GM03348 (cell line): ENCODE measurements at places on chromosomes 3 and 15.

GRCh38 chr15:70033529-70034140 is 64.1 kb downstream of the TLE3 start:
- DNase-seq, result peak; percentile 83

DNA sequence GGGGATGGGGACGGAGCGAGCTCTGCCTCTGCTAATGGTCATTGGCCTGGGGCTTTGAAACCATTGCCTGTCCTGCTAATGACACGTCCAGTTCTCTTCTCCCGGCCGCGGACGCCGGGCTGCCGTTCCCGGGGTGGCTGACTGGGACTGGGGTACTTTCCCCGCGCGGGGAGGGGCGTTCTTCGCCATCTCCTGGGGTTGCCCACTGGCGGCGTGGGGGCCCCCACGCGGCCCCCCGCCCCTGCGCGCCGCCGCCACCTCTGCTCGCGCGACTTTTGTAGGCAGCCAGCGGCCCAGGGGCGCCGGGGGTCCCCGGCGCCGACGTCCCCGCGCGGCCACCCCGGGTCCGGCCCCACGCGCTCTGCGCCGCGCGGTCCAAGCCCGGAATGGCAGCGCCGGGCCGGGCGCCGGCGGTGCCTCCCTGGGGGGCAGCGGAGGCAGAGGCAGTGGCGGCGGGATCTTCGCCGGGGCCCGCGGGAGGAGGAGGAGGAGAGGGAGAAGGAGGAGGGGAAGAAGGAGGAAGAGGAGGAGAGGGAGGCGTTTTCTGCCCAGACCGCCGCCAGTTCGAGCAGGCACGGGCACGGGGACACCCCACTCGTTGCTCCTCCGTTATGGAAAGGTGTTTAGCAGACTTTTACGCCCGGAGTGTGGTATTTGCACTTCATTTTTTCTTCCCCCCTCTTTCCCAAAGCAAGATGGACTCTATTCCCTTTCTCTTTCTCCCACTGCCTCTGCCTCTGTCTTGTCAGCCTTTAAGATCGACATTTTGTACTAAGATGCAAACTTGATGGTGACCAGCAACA is 2.3 kb downstream of the BBX start:
- peak; percentile 74 for DNase-seq

- no peak for DNase-seq
Measured at GRCh38 chr3:114405202-114405990, 111.6 kb downstream of the TIGIT start.

DNA sequence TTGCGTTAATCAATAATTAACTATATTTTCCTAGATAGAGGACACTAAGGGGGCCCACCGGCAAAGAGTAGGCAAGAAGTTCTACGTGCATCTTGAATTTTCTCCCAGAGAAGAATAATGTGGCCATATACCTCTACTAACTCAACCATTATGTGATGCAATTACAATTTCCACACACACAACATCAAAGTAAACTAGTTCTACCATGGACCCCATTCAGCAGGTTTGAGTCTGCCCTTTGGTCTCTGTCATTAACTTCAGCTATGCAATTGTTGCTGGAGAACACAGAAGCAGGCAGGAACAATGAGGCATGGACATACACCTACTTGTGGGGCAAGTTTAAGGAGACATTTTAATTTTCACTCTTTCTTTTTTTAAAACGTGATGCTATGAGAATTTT is 705.9 kb downstream of the PDCD6IP start:
- no peak for DNase-seq

DNA sequence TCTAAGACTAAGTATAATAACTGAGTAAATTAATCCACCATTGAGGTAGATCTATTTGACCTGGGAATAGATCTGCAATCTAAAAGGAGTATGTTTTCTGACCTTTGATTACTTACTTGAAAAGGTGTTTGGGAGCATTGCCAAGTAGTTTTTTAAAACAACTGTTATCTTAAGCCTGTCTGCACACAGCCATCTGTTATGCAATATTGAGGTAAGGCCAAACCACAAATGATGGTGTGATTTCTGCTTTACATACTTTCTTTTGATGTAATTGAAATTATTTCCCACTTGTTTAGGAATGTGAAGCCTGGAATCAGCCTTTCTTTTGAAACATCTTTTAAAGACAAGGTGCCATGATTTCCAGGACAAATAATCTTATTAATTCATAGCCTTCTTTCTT is 274.0 kb downstream of the BBX start:
- DNase-seq, result peak; percentile 51

- no peak for DNase-seq
Measured at GRCh38 chr15:85426481-85426880, 46.1 kb downstream of the AKAP13 start.

DNA sequence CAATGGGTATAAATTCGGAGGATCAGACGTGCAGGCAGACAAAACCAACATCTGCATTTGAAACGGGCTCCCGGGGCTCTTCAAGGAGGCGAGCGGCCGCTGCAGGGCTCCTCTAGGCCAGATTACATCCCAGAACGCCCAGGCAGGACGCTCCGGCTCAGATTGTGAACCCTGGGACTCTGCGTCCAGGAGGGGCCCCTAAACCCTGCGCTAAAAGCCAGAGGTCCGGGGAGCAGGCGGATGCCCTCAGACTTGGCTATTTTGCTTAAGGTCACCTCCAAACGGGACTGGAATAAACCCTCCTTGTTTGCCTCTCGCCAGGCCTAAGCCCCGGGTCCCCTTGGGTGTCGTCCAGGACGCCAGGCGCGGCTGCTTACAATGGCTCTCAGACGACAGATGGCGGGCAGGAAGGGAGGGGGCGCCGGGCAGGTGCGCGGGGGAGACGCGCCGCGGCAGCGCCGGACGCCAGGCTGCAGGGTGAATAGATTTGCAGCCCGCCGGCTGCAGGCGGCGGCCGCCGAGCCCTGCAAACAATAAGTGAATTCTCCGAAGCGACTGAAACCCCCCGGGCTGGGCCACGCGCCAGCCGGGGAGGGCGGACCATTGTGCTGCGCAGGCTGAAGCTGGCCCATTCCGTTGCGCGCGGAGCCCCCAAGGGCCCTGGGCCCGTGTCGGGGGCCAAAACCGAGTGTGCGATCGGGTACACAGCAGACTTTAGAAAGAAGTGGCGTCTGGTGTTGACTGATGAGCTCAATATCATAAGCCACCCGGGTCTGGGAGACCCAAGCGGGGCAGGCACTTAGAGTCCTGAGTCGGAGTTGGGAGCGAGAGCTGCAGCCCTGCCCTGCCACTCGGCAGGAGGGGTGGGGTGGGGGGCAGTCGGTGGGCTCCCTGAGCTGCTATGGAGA is 32.3 kb upstream of the AMOTL2 start:
- peak; percentile 37 for DNase-seq

DNA sequence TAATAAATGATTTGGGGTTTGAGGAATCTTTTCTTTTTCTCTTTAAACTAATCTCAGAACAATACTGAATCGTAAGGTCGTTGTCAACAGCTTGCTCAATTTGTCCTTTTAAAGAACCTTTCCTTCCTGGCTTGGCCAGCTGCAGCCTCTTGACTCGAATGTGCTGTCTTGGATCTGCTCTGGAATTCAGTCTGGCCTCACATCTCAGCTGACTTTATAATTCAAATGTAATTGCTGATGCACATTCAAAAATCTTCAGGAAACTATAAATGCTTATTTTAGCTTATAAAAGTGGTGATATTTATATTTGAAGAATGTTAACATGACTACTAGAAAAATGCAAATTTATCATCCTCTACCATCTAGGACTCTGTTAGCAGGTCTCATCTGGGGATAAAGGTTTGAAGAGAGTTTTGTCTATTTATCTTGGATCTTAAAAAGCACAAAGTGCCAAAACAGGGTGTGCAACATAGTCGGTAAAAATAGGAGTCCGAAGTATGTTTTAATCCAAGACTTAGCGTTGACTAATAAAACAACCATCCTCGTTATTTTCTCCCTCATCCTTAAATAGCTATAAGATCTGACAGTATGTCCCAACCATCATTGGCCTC is 1035.2 kb downstream of the MCTP2 start:
- DNase-seq, result peak; percentile 49

DNA sequence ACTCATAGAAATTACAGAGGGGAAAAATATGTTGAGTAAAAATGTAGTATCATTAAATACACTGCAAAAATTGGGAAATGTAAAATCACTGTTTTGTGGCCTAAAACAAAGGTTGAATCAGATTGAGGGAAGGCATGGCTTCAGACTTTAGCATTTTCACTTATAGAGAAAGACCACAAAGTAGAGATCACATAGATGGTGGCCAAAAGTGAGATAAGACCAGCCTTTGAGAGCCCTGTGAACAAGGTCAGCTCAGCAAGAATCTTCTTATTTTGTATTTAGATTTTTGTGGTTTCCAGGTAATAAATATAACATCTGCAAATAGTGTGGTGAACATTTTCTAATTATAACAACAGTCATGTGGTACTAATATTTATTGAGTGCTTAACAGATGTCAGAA is 544.8 kb upstream of the DPPA4 start:
- DNase-seq, result no peak

GRCh38 chr3:120100711-120101110 is 6.5 kb upstream of the GSK3B start:
- peak; percentile 66 for DNase-seq

GRCh38 chr15:93866948-93867347 is 364.4 kb upstream of the MCTP2 start:
- no peak for DNase-seq

- DNase-seq, result peak; percentile 68
Measured at GRCh38 chr3:52792961-52793695, 1.5 kb upstream of the ITIH3 start.

- peak; percentile 69 for DNase-seq
Measured at GRCh38 chr3:71210257-71211007, 373.1 kb downstream of the FOXP1 start.

- DNase-seq, result no peak
Measured at GRCh38 chr15:51405693-51406523, 64.5 kb downstream of the GLDN start.

GRCh38 chr3:33030246-33030645 is 66.7 kb downstream of the GLB1 start:
- no peak for DNase-seq

DNA sequence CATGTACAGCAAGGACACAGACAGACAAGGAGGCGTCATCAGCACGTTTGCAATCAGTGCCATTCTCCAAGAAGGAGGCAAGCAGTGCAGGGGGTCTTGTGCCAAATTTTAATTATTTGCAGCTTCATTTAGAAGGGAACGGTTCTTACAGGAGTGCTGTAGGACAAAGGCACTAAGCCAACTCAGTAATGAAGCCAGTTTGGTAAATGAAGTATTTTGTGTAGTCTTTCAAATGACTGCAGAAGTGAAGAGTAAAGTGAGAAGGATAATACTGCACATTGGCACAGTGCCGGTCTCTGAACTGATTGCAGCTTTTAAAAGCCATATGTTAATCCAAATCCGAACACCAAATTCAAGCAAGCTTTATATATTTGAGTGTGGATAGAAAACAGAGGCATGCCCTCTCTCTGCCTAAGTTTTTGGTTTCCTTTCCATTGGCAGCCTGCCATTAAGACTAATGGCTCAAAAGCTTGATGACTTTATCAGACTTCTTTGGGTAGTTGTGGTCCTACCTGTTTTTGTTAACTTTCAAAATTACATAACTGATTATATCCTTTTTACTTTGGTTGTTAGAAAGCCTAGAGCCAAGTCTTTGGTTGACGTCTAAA is 101.3 kb downstream of the SENP2 start:
- no peak for DNase-seq

- no peak for DNase-seq
Measured at GRCh38 chr15:47622055-47622454, 95.2 kb upstream of the SEMA6D start.

- DNase-seq, result no peak
Measured at GRCh38 chr3:130354430-130354829, 9.0 kb downstream of the COL6A5 start.

GRCh38 chr15:35439291-35439690 is 106.7 kb downstream of the DPH6 start:
- DNase-seq, result peak; percentile 16

DNA sequence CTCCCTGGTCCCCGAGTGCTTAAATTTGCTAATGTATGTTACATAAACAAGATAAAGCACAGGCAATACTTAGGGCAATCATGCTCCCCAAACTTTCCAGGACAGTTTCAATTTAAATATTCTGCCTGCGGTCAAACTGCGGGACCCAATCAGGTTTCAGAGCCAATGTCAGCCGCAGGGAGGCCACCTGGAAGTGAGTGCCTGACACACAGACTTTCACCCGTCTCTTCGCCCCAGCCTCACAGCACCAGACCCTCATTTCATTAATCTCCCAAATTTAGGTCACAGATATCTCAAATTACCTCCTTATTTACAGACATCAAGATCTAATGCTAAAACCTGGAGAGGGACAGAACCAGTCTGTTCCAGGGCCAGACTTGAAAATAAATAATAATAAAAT is 107.2 kb upstream of the ALDH1A3 start:
- no peak for DNase-seq

DNA sequence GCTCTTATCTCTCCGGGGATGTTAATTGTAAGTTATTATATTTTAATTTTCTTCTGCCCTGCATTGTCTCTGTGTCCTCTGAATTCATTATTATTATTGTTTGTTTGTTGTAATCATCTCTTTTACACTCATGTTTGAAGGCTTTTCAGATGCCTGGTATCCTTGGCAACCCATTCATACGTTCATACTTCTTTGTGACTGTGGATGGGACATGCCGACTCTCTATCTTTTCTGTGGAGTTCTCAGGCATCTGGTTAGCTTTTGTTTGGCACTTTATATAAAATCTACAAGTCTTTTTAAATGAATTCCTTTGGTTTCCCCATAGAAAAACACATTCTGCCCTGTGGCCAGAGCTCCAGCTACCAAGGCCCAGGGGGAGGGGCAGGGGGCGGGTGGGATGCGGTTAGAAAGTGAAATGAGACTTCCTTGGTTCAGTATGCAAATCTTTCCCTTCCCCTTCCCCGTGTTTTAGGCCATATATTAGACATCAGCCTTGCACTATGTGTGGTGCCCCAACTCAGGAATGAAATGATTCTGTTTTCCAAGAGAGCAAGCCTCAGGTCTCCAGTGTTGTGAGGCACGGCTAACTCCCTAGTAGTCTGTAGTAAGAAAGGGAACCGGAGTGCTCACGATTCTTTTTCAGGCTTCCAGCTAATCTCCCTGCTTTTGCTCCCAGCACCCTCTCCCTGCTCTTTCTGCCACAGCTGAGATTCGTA is 79.2 kb downstream of the SST start:
- no peak for DNase-seq

- DNase-seq, result peak; percentile 9
Measured at GRCh38 chr15:45892182-45892581, 257.4 kb downstream of the SQOR start.
